ENCODE measurements at places on chromosomes 1 and 21.

- no peak for DNase-seq
Observed at GRCh38 chr1:235635938-235636662, 13.5 kb downstream of the GNG4 start.

- no peak for DNase-seq
Observed at GRCh38 chr1:156556354-156556753, 16.0 kb downstream of the IQGAP3 start.

- DNase-seq, result no peak
Observed at GRCh38 chr1:154859151-154859785, 10.8 kb downstream of the KCNN3 start.

- no peak for DNase-seq
Observed at GRCh38 chr21:21238629-21239400, 240.6 kb downstream of the NCAM2 start.

DNA sequence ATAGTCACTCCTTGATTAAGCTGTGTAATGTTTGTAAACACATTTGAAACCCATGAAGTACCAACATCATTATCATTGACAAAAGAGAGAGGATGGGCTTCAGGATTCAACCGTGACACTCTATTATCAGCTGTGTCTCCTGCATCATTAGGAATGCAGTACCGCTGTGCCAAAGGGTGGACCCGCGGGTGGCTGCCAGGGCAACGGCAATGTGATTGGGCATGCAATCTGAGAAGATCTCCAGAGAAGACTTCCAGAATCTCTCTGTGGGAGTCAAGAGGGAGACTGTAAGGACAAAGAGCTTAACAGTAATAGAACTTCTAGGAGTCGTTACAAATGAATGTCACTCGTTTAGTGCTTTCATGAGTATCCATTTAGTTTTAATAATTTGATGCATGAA lies 97.9 kb downstream of the USH2A start:
- no peak for DNase-seq

DNA sequence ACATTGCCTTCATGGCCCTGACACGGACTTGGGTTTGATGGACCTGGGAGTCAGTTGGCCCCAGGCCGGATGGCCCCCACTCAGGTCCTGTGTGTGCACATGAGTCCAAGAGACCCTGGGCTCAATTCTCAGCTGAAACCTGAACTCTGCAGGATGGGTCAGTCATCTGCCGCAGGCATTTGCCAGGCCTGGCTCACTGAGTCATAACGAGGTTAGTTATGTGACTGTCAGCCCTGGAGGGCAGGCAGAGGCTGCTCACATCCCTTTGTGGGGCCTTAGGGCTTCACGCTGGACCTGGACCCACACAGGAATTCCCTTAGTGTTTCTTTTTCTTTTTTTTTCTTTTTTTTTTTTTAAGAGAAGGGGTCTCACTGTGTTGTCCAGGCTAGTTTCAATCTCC lies 46.5 kb downstream of the PSMG1 start:
- no peak for DNase-seq

GRCh38 chr1:83318366-83318765 lies 680.6 kb downstream of the TTLL7 start:
- no peak for DNase-seq

All from Kasumi-1 (cell line).